NCI-H1417 (cell line): ENCODE measurements at places on chromosomes 7 and 10.

DNA sequence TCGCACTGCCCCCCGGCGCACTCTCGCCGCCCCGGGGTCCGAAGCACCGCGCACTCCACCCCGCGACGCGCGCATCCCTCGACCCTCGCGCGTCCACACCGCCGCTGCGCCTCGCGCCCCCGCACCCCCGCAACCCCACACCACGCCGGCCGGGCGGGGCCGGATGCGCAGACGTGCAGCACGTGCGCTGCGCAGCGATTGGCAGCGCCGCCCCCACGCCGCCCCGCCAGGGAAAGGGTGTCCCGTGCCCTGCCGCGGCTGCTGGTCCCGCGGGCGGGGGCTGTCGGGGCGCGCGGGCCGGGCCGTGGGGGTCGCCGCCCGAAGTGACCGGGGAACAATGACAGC, 53.7 kb upstream of the KDM7A start:
- peak; percentile 38 for DNase-seq

DNA sequence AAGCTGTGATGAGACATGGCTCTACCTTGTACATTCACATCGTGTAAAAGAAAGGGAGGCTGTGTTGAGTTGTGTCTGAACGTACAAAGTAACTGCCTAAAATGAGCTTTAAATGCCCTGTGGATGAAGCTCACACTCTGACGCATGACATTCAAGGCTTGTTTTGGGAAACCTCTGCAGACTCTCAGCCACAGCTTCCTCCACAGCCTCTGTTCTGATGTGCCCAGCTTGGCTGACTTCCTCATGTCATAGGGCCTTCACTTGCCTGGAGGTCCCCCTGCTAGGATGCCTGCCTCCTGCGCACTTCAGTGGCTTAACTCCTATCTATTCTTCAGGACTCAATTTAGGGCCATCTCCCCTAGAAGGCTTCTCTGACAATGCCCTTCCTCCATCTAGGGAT, 230.0 kb upstream of the HABP2 start:
- no peak for DNase-seq

- no peak for DNase-seq
Measured at GRCh38 chr7:159098811-159099655, 45.6 kb downstream of the VIPR2 start.

DNA sequence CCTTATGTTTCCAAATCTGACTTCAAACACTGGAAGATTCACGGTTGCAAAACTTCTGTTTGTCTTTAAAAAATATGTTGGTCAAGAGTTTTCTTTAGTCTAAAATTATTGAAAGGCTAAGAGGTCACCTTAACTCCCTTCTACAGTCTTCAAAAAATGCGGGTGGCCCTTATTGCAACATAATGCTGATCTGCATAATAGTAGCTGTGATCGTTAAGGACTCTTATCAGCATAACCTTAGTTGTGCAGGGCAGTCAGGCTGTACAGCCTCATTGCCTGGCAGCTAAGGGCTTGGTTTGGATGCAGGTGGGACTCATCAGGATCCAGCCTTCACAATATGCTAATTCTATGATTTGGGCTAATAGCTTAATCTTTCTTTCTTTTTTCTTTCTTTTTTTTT, 15.0 kb downstream of the KIAA1217 start:
- DNase-seq, result no peak

DNA sequence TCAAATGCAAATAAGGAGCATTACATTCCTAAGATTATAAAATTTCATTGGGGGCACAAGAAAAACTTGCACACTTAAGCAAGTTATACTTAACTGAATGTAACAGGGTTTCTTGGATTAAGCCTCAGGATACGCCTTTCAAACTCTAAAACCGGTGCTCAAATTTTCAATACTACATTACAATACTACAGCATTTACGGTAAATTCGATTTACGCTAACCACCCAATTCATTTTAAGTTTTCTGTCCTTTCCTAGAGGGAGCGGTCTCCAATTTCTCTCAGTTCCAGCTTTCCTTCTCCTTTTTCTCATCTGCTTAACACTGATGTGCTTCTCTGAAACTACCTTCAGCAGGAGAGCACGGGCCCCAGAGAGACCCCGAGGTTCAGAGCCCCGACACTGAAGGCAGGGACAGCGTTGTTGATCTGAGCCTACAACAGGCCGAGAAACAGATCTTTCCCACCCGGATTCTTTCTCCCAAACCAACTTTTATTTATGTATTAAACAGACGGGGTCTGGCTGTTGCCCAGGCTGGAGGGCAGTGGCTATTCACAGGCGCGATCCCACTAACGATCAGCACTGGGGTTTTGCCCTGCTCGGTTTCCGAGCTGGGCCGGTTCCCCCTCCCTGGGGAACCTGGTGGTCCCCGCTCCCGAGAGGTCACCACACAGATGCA, 798 bp downstream of the ZNF425 start:
- no peak for DNase-seq

DNA sequence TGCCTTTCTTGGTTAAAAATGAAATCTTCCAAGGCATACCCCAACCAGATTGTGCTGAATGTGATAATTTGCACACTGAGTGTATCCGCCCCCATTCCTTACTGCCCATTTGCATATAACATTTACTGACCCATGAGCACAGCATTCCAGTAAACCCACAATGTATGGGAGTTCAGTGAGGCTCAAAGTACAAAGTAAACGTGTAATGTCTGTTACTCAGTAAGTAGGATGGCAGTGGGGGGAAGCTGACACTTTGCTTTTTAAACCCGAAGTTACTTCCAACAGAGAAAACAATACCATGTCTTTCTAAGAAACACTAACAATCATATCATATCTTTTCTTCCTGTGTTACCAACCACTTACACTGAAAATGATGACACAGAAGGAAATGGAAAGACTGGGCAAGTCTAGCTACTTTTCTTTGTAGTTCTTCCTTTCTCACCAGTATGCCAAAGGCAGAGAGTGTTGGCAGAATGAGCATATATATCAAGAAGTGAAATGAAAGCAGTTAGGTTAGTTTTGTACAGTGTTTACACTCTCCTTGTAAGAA, 27.1 kb upstream of the SOSTDC1 start:
- no peak for DNase-seq

DNA sequence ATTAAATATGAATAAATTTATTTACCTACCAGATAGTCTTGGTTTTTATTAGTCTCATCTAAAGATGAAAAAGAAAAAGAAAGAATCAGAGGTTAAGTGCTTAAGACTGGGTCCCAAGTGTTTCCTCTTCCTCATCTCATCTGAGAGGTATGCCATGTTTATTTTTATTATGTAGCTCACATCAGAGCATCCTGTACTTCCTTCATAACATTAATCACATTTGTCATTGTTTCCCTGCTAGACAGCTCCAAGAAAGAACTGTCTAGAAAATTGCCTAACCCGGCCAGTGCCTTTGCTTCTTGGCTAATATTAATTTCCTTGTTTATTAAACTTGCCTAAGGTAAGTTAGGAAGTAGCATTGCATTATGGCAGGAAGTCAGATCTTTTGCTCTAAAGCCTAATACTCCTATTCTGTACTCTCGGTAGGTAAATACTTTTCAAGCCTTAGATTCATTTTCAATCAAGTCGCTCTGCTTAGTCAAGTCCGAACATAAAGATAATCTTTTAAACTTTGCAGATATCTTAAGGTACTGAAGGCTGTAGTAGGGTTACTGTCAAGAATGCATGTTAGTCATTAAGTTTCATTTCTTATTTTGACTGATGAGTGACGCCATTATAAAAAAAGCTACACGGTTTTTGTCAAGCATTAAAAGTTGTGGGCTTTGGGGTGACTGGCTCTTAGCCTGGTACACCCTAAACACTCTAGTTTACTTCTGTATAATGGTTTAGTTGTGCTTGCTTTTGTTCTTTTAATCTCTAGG, 47.4 kb downstream of the ZMYND11 start:
- DNase-seq, result no peak

- no peak for DNase-seq
Measured at GRCh38 chr7:117092785-117093184, 139.5 kb downstream of the ST7 start.

GRCh38 chr7:54981913-54982312, 36.9 kb upstream of the EGFR start:
- DNase-seq, result no peak

GRCh38 chr7:137890449-137890921, 43.7 kb upstream of the DGKI start:
- no peak for DNase-seq

- no peak for DNase-seq
Measured at GRCh38 chr7:477626-478220, 41.9 kb downstream of the PDGFA start.

DNA sequence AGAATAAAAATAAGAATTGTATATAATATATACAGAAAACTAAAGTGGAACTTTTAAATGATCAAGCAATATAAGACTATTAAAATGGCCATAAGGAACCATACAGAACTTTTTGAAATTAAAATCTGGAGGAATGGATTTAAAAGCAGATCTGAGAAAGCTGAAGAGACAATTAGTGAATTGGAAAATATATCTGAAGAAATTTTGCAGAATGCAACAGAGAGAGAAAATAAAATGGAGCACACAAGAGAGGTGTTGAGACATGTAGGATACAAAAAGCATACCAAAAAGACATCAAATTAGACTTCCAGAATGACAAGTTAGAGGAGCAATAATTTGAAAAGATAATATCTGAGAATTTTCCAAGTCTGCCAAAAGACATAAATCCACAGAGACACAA, 169.6 kb downstream of the VTI1A start:
- no peak for DNase-seq

DNA sequence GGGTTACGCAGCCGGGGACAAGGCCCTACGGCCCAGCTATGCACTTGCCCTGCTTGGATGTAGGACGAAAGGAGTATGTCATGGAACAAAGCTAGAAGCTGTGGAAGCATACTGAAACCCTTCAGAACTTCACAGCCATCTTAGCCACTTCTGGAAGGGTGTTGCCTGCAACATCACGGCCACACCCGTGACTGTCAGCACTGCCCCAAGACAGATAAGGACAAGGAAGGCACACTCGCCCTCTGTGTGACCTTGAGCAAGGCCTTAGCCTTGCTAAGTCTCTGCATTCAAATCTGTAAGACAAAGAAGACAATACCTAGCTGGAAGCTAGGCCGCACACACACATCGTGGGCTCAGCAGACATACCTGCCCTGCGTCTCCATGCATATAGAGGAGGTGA, 352.5 kb upstream of the MGMT start:
- no peak for DNase-seq

GRCh38 chr7:70695795-70696083, 436.2 kb upstream of the GALNT17 start:
- DNase-seq, result no peak

GRCh38 chr10:78589687-78590086, 479.1 kb upstream of the ZMIZ1 start:
- no peak for DNase-seq

DNA sequence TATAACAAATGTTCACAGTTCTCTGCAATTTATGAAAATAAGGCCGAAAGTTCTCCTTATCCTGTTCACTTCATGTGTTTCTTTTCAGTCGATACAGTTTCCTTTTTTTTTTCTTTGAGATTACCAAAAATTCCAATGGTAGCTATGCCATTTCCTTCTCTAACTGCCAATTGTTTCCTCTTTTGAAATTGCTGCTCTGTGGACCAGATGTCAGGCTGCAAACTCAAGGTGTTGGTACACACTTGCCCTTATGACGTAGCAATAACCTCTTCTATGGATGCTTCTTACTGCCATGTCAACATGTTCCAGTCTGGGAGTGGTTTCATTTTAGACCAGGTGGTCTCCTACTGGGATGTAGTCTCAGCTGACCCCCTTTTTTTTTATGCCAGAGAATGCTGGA, 52.9 kb downstream of the CASD1 start:
- DNase-seq, result no peak

GRCh38 chr7:159063046-159063840, 81.4 kb downstream of the VIPR2 start:
- DNase-seq, result no peak

DNA sequence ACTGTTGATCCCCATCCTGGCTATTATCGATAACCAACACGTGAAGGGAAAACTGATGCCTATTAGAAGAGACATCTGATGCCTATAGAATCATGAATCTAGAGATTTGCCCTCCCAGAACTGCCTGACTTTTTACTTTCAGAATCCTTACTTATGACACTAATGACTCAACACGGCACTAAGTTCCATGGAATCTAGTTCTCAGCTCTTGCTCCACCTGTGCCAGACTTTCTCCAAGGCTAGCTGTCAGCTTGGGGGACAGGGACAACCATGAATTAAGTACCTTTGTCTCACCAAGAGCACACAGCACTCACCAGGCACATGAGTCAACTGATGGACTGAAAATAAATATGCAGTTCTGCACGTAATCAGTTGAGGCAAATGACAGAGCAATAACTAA, 184.2 kb downstream of the FRMD4A start:
- no peak for DNase-seq

DNA sequence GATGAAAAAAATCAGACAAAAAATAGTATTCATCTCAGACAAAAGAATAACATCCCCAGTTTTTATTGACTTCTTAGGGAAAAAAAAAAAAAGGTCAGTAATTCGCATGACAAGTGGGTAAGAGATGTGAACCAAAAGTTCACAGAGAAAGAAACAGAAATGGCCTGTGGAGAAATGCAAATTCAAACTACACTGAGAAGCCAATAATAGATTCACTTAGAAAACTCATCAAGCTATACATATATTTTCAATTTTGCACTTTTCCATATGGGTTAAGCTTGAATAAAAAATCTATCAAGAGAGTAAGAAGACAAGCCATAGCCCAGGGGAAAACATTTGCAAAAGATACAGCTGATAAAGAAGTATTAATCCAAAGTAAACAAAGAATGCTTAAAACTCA, 28.0 kb downstream of the HERC4 start:
- DNase-seq, result no peak

GRCh38 chr10:129711291-129711690, 244.2 kb downstream of the MGMT start:
- DNase-seq, result no peak
